Amygdala (tissue), 56 donors: ENCODE measurements at places on chromosomes 3 and 15.
A peak's percentile ranks its signal among the peaks of the same experiment; 100 is the strongest.

- DNase-seq = no peak
Measured at GRCh38 chr3:4704552-4704951, 211.4 kb downstream of the ITPR1 start.

GRCh38 chr3:115518100-115518852 is 105.0 kb upstream of the GAP43 start:
- no peak for DNase-seq

DNA sequence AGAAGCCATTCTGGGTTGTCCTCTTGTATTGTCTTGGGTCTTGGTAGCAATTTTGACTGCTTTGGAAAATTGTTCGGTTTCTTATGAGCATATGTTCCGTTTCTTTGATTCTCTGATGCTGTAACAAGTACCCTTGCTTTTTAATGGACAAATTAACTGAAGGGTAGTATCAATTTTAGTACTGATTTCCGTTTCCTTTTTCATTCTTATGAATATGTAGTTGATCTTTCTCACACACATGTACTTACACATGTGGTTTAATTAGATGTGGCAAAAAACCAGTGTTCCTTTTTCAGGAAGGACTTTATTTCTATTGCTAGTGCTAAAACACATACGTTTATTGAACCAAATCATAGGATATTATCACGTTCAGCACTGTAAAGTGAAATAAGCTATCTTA is 119.1 kb downstream of the TCF12 start:
- no peak for DNase-seq

GRCh38 chr3:46642971-46643370 is 30.6 kb downstream of the FAM240A start:
- no peak for DNase-seq

DNA sequence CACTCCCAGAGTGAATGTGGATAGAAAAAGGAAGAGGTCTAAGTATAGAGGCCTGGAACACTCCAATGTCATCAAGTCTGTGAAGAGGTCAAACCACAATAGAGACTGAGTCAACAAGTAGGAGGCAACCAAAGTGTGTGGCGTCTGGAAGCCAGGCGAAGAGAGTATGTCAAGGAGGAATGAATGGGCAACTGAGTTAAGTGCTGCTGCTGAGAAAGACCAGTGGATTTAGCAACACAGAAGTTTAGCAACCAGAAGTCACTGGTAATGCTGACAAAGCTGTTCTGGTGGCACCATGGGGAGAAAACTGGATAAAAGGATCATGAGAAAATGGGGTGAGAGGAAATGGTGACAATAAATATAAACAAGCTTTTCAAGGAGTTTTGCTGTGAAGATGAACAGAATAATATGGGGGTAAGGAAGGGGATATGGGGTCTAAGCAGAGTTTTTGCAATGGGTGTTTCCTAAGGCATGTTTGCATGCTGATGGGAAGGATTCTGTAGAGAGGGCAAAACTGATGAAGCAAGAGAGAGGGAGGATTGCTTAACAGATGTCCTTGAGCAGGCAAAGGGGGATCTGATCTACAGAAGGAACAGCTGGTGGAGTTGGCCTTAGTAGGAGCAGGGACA is 38.4 kb downstream of the PCOLCE2 start:
- DNase-seq = no peak

DNA sequence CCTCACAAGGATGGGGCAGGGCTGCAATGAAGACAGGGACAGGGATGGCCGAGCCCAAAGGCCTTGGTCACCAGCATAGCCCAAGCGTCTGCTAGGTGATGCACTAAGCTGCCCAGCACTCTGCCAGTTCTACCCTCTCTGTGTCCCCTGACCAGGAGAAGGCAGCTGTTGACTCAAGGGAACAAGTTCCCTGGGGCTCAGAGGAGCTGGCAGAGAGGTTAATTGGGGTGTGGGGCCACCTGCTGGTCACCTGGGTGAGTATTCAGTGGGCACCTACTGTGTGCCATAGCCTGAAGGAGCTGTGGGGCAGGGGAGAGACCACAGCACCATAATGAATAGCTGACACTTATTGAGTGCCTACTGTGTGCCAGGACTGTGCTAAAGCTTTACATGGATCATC is 22.0 kb upstream of the DOCK3 start:
- no peak for DNase-seq

GRCh38 chr3:193909387-193909786 is 226.6 kb upstream of the HES1 start:
- DNase-seq = no peak

DNA sequence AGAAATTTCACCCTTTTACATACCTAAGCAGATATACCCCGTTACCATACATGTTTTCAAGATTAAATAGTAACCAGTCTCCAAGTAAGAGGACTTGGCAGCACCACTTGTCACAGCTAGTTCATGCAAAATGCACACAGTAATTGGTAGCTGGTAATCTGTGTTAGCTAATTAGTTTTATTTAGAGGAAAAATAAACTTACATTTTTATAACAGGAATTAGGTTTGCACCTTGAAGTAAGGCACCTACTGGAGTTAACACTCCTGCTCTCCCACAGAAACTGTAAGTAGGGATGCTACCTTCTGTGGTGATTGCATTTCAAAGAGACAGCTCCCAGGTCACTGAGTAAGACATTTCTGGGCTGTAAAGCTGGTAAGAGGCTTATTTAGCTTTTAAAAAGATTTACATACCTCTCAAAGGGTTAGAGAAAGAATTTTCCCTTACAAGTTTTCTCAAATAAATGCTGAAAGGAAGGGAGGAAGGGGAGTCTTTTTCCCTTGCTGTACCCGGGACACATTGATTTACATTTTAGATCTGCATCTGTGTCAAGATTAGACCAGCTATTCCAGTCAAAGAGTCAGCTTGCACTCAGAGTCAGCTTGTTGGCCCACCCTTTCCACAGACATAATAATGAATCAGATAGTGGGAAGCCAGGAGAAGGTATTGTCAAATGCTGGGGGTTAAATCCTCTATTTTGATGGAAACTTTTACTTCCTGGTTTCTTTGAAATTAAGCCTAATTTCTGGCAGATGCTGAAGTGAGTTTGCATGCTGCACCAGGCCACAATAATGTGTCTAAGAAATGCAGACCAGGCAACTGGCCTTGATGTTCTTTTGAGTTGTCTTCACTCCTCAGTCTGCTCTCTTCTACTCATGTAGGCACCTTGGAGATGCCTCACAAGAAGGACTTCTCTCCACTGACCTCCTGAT is 77.6 kb upstream of the CHD2 start:
- no peak for DNase-seq

GRCh38 chr3:66265649-66266048 is 44.8 kb downstream of the SLC25A26 start:
- no peak for DNase-seq

DNA sequence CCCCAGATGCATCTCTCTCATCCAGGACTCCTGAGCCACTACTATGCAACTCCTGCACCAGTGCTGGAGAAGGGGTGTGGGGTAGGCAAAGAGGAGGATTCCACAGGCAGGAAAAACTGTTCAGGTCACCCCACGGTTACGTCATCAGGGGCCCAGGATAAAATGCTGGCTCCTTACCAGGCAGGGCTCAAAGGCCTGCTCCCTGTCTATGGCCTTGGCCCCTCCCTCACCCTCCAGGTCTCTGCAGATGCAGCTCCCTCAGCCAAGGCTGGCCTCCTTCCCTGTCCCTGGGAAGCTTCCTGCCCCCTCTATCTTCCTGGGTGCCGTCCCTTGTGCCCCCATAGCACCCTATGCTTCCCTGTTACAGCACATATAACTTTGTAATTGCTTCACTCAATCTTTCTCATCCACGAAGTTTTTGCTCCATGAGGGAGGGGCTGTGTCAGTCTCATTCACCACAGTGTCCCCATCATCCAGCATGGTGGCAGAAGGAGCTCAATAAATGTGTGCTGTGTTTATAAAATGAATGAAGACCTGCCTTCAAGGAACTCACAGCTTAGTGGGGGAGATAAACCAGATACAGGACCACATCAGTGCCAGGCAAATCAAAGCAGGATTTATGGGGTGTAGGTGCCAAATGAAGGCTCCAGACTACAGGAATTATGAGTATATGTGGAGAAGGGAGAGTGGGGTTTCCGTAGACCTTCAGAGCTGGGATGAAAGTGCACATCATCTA is 18.6 kb downstream of the KBTBD13 start:
- DNase-seq = no peak

- DNase-seq = no peak
Measured at GRCh38 chr3:169179321-169179720, 484.2 kb downstream of the MECOM start.

DNA sequence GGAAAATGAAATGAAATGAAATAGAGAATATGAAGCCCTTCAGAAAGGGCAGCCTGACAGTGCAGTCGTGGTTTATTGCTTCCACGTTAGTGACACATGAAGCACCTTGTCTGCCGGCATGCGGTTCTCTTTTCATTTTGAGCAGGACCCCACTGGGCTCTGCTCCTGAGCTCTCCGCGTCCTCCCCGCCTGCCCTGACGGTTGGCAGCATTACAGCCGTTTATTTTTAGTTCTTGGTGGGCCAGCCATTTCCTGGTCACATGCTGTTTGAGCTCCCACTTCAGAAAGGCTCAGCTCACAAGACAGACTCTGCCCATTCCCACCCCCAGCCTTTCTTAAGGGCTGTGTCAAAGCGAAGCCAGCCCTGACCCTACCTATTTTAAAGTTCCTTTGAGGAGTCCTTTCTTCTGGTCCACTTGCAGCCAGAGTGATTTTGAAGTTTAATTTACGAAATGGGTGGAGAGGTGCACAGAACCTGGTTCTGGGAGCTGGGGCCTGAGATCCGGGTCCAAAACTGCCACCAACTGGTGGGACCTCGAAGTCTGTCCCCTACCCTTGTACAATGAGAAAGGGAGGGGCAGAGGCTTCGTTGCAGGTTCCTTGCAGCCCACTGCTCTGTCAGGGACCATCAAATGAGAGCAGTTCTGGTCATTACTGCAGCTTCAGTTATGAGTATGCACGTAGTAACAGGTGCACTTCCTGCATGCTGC is 60.1 kb downstream of the MGLL start:
- DNase-seq = peak; percentile 59

GRCh38 chr15:62648954-62649353 is 393.6 kb upstream of the TPM1 start:
- no peak for DNase-seq

DNA sequence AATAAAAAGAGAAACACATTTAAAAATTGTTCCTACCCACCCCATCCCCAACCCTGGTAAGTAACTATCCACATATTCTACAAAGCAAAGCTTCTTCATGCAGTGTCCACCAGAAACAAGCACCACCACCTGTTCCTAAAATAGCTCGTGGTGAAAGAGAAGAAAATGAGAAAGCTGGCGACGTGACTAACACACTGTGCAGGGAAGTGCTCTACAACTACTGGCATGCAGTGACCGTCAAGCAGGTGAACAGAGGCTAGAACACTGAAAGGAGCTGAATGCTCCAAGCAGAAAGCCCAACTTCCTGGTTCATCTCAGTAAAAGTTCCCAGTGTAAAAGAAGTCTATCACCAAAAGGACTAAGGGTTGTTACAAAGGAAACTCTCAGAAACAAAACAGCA is 80.7 kb downstream of the NR2E3 start:
- DNase-seq = no peak

DNA sequence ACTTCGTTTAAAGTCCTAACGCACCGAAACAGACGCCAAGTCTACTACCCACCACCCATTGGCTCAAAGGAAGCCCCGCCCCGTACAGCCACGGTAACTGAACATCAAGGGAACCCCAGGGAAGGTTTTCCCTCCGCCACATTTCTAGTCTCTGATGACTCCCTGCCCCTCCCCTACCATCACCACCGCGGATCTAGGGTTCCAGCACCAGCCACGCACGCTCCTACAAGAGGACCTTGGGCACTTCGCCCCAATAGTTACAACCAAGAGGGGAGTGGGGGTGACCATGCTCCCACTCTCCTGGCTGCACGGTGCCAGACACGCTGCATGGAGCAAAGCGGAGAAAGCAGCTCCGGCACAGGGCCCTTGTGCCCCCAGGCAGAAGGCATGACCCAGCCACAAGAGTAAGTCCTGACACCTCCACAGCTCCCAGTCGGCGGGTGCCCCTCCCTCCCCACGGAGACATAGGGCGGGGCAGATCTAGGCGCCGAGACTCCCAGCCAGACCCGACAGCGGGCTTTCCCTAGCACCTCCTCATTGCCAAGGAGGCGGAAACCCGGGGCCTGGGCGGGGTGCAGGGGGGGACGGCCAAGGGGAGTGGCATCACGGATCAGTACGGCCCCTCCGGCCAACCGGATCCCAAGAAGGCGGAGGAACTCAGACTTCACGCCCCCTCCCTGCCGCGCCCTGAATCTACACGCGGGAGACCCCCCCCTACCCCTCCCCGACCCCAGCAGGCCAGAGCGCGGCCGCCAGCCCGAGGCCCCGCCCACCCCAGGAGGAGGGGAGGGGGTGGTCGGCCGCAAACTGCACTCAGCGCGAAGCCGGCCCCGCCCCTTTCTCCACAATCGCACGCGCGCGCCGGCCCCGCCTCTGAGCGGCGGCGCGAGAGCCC is 936 bp downstream of the SIN3A start:
- DNase-seq = peak; percentile 78

- DNase-seq = no peak
Measured at GRCh38 chr3:60949146-60949545, 302.1 kb downstream of the FHIT start.

DNA sequence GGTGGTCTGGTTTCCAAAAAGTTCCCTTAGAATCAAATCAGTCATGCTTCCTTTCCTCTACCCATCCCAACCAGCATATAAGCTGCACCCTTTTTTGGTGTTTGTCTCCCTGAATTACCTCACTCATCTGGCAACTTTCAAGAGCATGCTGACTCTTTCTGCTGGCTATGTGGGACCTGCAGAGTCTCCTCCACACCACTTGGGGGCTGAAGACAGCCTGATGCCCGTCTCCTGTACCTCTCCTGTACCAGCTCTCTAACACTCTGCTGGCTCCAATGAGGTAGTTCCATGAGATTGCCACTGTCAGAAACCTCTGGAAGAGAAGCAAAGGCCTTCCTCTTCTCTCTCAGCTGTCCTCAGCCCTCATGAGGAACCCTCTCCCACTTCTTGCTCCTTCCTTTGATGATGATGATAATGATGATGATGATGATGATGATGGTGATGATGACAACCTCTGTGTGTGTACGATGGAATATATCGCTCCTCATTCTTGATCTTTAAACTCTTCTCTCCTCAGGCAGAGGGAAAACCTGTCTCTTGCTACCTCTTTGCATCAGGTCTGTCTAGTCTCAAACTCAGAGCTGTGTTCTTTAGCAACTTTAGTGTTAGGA is 257.5 kb downstream of the ZNF621 start:
- DNase-seq = no peak

DNA sequence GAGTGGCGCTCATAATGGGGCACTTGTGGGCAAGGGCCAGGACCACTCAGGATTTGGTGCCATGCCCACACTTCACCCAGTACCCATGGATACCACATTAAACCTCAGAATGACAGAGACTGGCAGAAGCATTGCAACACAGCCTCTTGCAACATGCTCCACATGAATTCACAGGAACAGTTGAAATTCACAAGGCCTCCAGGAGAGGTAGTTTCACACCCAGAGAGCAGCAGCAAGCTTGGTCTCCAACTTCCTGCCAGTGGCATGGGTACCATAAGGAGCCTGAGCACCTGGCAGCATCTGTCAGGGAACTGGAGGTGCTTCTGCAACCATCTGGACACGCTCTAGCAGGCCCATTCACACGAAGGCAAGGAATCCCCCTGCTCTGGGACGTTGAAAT is 101.0 kb downstream of the OSBPL10 start:
- DNase-seq = no peak

- DNase-seq = no peak
Measured at GRCh38 chr15:39581793-39582285, 960 bp downstream of the THBS1 start.
